CD4-positive, alpha-beta T cell treated with Interferon alpha-2 for 1 hour (primary cell): ENCODE measurements at places on chromosomes 12 and 14.
A peak's percentile ranks its signal among the peaks of the same experiment; 100 is the strongest.

DNA sequence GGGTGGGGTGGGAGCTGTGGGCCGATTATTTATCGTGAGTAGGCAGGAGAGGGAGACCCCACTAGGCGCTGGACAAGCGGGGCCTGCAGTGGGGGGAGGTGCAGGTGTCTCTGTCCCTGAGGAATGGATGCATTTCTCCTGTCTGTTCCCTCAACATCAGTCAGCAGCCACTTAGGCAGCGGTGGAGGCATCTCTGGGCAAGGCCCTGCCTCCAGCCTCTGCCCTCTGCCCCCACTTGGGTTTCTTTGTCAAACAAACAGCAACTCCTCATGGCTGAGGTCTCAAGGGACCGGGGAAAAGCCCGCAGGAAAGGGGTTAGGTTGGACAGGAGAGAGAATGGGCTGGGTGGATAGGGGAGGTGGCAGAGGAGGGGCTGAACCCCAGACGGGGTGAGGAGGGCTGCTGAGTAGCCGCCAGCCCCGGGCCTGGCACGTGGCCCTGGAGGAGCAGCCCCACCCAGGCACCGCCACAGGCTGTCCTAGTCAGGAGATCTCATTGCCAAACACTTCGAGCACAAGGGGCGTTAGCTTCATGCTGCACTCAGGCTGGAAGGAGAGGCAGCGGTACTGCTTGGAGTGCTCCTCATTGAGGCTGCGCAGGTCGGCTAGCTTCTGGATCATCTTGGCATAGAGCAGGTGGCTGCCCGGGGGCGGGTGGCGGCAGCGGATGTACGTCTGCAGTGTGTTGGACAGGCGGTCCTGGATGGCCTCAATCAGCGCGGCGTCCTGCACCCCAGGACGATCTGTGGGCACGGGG is 24.7 kb upstream of the HDAC7 start:
- DNase-seq, result no peak

- DNase-seq, result peak; percentile 23
Observed at GRCh38 chr14:89614009-89614691, 197.1 kb upstream of the FOXN3 start.

- no peak for DNase-seq
Observed at GRCh38 chr14:48890333-48890732, 695.8 kb downstream of the RPS29 start.

DNA sequence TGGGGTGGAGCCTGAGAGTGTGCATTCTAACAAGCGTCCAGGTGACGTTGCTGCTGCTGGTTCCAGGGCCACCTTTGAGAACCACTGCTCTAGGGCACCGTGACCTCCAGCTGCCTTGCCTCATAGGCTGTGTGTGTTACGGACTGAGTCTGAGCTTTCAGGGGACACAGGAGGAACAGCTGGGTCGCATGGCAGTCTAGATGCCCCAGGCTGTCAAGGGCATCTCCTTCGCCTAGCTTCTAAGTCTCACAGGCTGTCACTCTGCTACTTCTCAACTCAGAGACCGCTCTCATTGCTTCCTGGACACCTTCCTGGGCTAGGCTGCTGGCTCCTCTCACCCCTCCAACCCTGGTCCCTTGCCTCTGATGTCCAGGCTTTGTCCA is 965 bp downstream of the KRT73 start:
- no peak for DNase-seq

GRCh38 chr12:113768850-113769249 is 197.3 kb downstream of the RBM19 start:
- no peak for DNase-seq

DNA sequence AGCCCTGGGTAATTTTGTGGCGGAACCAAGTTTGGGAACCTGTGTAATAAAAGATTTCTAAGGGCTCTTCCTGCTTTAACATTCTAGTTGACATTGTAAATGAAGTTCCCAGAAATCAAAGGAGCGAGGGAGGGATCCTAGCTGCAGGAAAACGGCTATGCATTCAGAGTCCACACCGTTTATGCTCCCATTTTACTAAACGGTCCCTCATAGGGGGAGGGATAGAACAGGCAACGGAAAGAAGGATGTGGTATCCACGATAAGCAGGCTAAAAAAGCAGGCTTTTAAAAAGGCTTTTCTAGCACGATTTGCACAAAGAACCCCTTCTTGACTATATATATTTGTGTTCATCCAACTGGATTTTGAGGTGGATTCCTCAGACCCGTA is 559 bp downstream of the SYNJ2BP start:
- no peak for DNase-seq

GRCh38 chr14:28102001-28102400 is 664.6 kb upstream of the FOXG1 start:
- no peak for DNase-seq

- DNase-seq, result no peak
Observed at GRCh38 chr12:127723251-127723650, 543.7 kb upstream of the TMEM132C start.

DNA sequence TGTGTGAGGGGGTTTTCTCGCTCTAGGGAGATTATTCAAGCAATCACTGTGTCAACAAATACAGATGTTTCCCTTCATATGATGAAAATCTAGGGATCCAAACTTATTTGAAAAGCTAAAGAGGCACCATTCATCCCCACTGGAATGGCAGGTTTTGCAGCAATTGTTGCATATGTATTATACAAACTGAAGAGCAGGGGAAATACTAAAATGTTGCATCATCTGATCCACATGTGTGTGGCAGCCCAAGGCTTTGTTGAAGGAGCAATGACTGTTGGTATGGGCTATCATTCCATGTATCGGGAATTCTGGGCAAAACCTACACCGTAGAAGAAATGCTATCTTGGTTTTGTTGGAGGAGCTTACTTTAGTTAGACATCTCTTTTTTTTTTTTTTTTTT is 4.1 kb upstream of the PRPF40B start:
- DNase-seq, result no peak

- no peak for DNase-seq
Observed at GRCh38 chr12:126668961-126669360, 1598.0 kb upstream of the TMEM132C start.

DNA sequence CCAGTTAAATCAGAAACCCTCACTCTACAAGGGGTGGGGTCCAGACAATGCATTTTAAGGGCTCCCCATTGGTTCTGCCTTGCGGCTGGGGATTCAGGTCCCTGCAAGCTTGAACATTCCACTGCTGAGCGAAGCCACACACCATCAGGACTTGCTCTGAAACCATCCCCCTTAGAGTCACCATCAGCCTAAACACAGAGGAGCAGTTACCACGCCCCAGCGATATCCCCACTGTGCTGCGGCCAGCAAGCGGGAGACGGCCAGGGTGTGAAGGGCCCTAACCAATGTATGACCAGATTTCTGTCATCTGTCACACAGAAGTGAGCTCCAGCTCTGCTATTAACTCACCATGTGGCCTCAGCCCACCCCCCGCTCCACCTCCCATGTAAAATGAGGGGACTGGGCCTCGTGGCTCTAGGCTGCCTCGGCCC is 29.7 kb downstream of the CCDC88C start:
- no peak for DNase-seq

- DNase-seq, result no peak
Observed at GRCh38 chr12:29503283-29503682, 5.8 kb upstream of the OVCH1 start.

DNA sequence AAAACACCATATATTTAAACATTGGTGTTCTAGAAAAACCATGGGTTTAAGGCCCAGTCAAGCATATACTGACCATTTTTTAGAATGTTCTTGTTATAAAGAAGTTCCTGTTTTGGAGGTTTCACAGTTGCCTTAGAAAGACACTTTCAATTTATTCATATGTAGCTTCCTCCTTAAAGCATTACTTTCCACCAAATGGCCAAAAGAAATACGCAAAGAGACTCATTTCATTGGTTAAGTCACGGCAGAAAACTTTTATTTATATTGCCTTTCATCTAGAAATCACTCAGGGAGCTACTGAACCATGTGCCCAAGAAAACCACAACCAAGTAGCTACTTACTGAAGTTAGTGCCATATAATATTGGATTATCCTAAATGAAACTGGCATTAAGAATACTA is 40.0 kb downstream of the MYBPC1 start:
- DNase-seq, result no peak

- no peak for DNase-seq
Observed at GRCh38 chr12:32116897-32117296, 10.2 kb downstream of the BICD1 start.

- no peak for DNase-seq
Observed at GRCh38 chr12:66189486-66189843, 451 bp downstream of the IRAK3 start.

- no peak for DNase-seq
Observed at GRCh38 chr12:99436584-99436983, 211.0 kb upstream of the GARIN6 start.

- DNase-seq, result no peak
Observed at GRCh38 chr12:68139941-68140340, 19.6 kb downstream of the IFNG start.

- no peak for DNase-seq
Observed at GRCh38 chr14:61644175-61644574, 51.1 kb upstream of the HIF1A start.

GRCh38 chr12:32561931-32562341 is 117.2 kb upstream of the DNM1L start:
- no peak for DNase-seq

DNA sequence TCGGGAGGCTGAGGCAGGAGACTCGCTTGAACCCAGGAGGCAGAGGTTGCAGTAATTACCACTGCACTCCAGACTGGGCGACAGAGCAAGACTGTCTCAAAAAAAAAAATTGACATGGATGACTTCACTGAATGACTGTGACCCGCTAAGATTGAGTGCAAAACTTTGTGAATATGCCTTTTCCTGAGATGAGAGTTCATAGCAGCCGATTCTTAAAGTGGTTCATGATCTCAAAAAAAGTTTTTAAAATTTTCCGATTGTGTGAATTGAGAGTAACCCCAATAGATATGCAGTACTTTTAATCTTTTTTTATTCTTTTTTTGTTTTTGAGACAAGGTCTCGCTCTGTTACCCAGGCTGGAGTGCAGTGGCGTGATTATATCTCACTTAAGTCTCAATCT is 1.2 kb downstream of the TCTN1 start:
- no peak for DNase-seq

GRCh38 chr14:53735916-53736315 is 220.7 kb downstream of the BMP4 start:
- DNase-seq, result no peak

DNA sequence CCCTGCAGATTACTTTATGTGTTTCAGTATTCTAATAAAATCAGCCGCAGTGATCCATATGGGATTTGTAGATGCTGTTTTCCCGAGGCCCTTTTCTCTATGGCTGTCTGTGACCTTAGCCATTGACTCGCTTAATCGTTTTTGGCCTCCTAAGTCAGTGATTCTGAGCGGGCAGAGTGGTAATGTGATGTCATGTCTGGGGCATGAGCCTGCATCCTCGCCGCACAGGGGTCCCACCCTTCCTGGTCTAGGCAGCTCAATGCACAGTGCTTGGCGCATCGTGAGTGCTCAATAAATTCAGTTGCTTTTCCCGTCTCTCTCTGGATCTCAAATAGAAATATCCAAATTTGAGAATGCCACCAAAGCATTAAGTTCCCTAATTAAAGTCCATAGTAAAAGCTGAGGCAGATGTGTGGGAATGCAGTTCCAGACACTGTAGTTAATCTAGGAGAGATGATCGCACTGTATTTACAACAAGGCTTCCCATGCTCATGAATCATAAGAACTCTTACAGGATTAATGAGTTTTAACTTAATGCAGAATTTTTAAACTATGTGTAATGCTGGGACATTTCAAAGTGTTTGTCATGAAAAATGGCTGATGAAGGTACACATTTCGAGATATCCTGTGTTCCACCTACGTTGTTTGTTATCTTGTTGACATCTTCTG is 29.3 kb downstream of the HMGA2 start:
- DNase-seq, result no peak

GRCh38 chr12:68932961-68933893 is at the start of gene CPM:
TSS of gene CPM (minus strand) at chr12:68933171. CDS start at chr12:68932837, 334 bp downstream.
- peak; percentile 72 for DNase-seq

DNA sequence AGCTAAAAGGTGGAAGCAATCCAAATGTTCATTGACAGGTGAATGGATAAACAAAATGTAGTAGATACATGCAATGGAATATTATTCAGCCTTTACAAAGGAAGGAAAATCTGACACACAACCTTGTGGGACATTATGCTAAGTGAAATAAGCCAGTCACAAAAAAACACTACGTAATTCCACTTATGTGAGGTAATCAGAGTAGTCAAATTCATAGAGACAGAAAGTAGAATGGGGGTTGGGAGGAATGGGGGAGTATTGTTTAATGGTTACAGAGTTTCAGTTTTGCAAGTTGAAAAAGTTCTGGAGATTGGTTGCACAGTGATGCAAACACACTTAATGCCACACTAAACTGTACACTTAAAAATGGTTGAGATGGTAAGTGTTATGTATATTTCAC is 62.8 kb downstream of the LIN52 start:
- no peak for DNase-seq

DNA sequence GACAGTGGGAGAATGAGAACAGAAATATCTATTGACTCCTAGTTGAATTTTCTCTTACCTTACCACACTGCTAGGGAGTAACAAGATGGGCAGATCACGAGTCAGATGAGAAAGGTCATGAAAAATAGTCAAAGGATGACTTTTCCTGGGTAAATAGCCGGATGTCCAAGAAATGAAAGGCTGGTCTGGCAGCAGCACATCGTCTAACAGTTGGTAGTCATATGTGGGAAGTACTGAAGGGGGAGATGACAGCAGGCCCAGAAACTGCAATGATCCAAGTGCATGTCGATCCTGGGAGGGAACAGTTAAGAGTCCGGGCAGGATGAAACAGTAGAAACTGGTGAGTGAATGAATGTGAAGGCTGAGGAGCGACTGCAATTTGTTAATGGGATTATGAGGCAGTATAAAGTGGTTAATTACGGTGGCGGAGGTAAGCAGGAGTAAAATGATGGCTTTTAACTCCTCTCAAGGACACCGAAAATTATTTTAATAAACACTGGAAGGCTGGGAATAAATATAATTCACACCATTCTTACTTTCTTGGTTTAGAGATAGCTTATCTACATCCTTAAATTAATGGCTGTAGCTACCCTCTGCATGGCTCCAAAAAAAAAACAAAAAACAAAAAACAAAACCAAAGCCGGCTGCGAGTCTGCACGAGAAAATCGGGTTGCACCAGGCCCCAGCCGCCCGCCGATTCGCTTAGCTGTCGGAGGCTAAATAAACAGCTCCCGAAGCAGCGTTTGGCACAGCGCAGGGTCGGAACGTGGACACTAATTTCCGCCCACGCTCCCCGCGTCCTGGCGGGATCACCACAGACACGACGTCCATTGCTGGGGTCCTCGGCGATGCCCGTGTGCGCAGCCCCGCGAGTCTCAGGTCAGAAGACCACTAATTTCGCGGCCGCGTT is 1.0 kb upstream of the ERC1 start:
- peak; percentile 48 for DNase-seq

- DNase-seq, result no peak
Observed at GRCh38 chr14:24887623-24888304, 162.2 kb downstream of the STXBP6 start.

GRCh38 chr12:114670291-114670980 is 13.5 kb downstream of the TBX3 start:
- no peak for DNase-seq

DNA sequence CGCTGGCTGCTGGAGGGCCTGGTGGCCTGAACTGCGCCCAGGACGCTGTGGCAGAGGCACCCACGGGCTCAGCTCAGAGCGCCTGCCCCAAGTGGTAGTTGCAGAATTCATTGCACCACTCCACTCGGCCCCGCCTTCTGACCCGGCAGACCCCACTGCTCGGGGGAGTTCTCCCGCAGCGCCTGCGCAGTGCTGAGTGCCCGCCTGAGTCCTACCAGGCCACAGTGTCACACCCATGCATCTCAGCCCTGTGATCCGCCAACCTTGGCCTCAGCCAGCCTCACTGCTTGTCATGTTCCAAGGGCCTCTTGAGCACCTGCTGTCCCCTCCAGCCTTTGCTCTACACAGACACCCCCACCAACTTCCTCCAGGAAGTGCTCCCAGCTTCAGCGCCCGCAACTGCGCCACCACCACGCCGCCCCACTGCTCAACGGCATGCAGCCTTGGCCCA is 12.2 kb downstream of the DEGS2 start:
- peak; percentile 77 for DNase-seq
